Cortex of kidney (tissue), 1 donor: ENCODE measurements at places on chromosomes 13 and 19.

DNA sequence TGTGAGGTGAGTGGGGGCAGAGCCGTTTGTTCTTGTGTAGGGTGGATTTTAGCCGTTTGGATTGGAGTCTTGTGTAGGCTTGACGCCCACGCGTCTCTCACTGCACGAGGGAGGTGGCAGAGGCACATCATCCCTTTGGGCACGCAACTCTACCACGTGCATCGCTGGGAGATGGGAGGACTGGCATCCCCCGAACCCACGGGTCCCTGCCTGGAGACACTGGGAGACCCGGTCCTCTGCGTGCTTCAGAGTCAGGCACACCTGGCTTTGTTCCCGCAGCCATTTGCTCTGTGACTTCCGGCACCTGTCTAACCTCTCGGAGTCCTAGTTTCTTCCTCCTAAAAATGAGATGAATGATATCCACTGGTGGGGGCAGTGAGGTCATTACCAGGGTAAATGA is 6.4 kb downstream of the ARHGEF7 start:
- DNase-seq, result no peak

GRCh38 chr13:51907040-51907732 is 45.4 kb downstream of the CCDC70 start:
- DNase-seq, result no peak

GRCh38 chr13:24627090-24627714 is 53.0 kb upstream of the ATP12A start:
- no peak for DNase-seq

- no peak for DNase-seq
Measured at GRCh38 chr19:40403262-40403984, 9.8 kb downstream of the PRX start.

- no peak for DNase-seq
Measured at GRCh38 chr19:17846146-17846545, 1.6 kb downstream of the JAK3 start.

GRCh38 chr13:44117351-44117750 is 237.6 kb downstream of the LACC1 start:
- DNase-seq, result no peak
